ENCODE measurements at places on chromosomes 12 and 14.
A peak's percentile ranks its signal among the peaks of the same experiment; 100 is the strongest.

GRCh38 chr12:57380300-57380699 lies 50.5 kb downstream of the R3HDM2 start:
- no peak for DNase-seq

DNA sequence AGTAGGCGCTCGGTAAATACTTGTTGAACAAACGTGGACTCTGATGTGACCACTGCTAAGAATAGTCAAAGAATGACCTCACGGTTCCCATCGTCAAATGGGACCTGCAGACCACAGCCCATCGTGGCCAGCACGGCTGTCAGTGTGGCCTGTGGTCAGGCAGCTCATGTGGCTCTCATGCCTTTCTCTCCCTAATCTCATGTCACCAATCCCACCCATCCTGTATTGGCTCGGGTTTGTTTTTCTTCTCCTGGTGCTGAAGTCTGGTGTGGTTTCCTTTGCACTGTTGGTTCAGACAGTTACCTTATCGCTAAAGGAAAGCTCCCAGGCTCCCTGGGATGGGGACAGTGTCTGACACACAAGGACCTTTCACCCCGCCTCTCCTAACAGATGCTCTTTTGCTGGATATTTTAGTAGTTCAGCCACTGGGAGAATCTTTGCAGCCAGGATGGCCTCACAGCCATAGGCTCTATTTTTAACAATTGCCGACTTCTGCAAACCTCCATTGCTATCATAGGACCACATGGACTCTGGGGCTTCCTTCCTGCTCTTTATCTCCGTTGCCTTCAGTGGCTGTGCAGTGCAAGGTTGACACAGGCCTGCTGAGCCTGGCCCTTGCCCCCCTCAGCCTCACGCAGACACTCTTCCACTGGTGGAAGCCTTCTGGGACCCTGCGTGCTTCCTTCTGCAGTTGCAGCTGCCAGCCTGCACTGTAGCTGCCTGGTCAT lies 293.1 kb upstream of the FKBP4 start:
- no peak for DNase-seq

DNA sequence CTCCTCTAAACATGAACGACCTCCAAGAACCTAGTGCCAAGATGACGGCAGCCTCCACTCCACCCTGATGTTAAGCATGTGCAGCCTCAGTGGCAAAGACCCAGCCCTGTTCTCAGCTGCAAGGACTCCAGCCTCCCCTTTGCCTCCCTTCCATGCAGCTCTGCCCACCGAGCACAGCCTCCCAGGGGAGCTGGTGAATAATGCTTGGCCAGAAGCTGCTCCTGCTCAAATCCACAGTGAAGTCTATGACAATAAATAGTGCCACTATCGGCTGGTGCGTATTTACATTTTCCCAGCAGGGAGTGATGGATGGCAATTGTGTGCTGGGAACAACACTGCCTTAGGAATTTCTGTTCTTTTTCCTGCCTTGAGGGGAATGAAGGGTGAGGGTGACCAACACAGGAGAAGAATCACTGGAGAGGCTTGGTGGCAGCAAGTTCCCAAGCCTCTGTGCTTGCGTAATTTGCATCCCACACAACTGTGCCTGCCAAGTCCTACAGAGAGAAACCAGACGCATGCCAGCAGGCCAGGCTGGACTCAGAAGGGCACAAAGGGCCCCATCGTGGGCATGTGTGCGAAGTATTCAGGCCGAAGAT lies 29.9 kb upstream of the TC2N start:
- DNase-seq = no peak

- DNase-seq = no peak
Observed at GRCh38 chr12:91774434-91774921, 371.2 kb downstream of the BTG1 start.

DNA sequence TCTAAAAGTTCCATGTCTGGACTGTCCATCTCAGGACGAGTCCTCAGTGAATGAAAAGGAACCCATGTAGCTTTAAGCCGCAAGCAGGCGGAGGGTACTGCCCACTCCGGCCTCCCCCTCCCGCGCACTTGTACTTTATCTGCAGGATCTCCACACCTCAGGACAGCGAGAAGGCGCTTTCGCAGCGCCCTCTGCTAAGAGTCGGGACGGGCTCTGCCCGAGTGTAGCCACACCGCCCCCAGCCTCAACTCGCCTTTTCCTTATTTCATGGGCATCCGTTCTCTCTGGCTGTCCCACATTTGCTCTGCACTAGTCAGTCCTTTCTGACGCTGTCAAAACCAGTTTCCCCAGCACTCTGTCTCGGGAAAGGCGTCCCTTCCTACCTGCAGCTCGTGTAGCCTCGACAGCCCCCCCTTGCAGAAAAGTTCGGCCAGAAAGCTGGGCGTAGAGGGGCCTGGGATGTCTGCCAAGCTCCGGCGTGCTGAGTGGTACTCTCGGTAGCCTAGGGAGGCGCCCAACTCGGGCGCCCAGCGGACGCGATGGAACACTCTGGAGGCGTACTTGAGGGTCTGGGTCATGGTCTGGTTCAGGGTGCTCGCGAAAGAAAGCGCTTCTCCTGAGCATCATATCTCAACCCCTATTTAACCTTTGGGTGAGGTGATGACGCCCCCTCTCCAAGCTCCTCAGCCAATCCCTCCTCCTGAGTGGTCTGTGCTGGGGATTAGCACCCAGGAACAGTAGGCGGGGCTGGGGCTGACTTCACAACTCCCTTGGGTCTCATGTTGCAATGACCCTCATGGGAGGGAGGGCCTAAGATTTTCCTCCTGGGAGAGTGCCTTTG lies at the start of gene CYP27B1:
Gene CYP27B1, minus strand, starts transcription at position 615 of the 841 bp plus-strand sequence. Its CDS starts 37 bp downstream, at position 578.
- DNase-seq = no peak

GRCh38 chr14:101031186-101031585 lies 127.7 kb upstream of the RTL1 start:
- DNase-seq = no peak

GRCh38 chr12:115132145-115132544 lies 448.2 kb upstream of the TBX3 start:
- no peak for DNase-seq

DNA sequence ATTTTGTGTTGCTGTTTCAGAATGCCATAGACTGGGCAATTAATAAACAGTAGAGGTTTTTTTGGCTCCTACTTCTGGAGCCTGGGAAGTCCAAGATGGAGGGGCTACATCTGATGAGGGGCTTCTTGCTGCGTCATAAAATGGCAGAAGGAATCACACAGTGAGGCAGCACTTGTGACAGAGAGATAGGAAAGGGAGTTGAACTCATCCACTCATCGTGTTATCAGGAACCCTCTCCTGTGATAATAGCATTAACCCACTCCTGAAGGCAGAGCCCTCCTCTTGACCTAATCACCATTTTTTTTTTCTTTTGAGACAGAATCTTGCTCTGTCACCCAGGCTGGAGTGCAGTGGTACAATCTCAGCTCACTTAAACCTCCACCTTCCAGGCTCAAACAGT lies 9.7 kb downstream of the TDG start:
- no peak for DNase-seq

GRCh38 chr12:27821259-27821973 lies 41.4 kb upstream of the MANSC4 start:
- peak; percentile 63 for DNase-seq

DNA sequence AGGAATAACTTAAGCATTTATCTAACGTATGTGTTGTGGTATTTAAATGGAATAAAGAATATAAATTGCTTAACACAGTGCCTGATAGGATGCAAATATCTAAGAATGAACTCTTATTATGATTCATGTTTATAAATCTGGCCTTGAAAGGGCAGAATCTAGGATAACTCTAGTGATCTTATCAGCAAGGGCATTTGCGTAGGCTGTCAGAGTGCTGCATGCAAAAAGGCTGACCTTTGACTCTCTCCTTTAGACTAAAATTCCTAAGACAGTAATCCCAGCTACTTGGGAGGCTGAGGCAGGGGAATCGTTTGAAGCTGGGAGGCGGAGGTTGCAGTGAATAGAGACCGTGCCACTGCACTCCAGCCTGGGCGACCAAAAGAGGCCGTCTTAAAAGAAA lies 31.3 kb upstream of the ANP32D start:
- DNase-seq = no peak

Measured in NCI-H446 (cell line).